ENCODE measurements at places on chromosomes 5 and 9.
A peak's percentile ranks its signal among the peaks of the same experiment; 100 is the strongest.

DNA sequence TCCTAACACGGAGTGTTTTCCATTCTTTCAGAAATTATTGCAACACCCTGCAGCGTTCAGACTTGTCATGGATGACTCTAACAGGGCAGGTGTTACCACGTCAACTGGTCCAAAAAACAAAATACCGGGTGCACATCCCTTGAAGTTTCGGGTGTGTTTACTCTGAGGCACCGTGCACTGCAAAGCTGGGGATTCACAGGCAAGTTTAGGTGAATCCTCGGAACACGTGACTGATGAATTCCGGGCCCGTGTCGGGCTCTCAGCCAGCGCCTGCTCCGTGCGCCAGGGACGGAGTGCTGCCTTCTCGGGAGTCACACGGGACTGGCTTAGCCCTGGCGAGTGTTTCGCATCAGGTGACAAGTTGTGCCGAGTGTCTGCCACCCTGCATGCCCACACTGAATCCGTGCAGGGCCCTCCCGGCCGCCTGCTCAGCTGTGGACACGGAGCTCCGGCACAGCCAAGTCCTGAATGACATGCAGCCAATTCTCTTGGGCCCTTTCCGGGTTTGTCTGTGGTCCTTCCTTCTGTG, 66.0 kb upstream of the IRX4 start:
- DNase-seq = peak; percentile 23

DNA sequence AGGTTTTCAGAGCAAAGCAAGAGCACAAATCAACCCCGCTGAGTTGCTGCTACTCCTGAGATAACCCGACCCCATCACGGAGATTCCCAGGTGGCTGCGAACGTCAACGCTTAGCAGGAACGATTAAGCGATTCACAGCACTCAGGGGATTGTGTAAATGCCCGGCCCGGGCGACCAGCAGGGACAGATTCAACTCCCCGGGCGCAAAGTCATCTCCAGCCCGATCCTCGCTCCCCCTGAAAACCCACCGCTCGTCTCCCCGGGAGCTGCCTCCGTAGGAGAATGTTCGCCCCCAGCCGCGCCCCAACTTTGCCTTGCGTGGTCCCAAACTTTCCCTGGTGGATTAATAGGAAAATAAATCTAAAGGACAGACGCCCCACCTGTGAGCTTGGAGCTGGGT, 685 bp downstream of the SLC24A2 start:
- peak; percentile 48 for DNase-seq

DNA sequence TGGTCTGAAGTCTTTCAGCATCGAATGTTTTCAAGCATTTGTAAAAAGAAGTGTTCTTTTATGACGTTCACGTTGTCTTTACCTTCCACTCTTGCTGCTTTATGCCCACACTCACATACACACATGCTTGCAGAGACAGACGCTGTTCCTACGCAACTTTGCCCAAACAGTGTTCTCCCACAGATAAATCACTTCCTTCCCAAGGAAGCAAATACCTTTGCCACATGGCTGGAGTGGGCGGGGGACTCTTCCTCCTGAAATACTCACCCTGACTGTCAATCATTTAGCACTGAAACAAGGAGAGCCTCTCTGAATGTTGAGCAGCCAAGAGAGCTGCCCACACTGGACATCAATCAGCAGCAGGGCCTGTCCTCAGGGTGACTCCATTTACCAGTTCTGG, 22.4 kb upstream of the ASTN2 start:
- no peak for DNase-seq

DNA sequence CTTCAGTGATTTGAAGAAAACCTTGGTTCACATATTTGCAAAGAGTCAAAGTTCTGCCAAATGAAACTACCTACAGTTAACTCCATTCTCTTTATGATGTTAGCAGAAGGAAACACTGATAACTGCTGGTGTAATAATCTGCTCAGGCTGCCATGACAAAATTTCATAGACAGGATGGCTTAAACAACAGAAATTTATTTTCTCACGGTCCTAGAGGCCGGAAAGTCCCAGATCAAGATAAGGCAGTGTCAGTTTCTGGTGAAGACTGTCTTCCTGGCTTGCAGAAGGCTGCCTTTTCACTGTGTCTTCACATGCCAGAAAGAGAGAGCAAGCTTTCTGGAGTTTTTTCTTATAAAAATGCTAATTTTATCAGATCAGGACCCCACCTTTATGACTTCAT, 102.4 kb upstream of the PARP8 start:
- no peak for DNase-seq

- no peak for DNase-seq
These were observed 323.1 kb upstream of the ACTBL2 start for GRCh38 chr5:57805732-57806131.

GRCh38 chr9:90343366-90343765, 299.3 kb downstream of the DIRAS2 start:
- DNase-seq = peak; percentile 78

GRCh38 chr9:14812806-14813205, 90.3 kb upstream of the CER1 start:
- no peak for DNase-seq

- DNase-seq = no peak
These were observed 59.5 kb downstream of the MAST4 start for GRCh38 chr5:66655395-66656324.

GRCh38 chr5:133962801-133963476, 5.5 kb downstream of the C5orf15 start:
- no peak for DNase-seq

DNA sequence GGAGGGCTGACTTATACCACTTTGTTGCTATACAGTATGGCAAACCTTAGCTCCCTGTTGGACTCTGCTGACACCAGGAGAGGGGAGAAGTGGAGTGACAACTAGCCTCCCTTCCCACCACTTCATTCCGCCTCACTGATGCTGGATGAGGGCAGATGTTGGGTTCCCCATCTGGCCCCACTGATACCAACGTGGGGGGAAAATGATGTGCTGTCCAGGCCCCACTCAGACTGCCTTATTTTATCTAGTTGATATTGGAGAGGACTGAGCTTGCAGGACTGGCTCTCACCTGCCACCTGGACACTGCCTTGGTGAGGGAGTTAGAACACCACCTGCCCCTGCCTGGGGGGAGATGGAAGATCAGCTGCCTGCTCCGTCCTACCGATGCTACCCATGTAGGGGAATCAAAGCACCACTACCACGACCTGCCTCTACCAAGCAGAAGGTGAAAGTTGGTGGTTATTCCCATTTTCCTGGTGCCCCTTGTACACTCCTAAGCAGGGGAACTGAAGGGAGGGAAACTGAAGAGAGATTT, 292.1 kb downstream of the GADD45G start:
- no peak for DNase-seq

DNA sequence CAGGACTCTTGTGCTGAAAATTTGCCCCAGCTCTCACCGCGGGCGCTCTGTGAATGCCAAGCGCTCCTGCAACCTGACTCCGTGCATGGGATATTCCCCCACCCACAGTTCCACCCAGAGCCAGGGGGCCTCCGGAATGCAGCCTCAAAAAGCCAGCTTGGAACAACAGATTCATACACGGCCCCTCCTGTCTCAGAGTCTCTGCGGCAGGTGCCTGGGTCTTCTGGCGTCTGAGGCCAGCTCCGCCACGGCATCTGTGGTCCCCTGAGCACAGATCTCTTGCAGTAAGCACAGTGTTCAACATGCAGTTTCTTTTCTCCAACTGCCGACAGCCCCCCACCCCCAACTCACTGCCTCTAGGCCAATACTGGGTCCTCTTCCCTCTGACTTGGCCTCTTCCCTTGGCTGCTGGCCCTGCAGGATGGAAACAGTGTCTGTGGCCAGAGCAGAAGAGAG, 355.7 kb upstream of the IRX2 start:
- DNase-seq = no peak

DNA sequence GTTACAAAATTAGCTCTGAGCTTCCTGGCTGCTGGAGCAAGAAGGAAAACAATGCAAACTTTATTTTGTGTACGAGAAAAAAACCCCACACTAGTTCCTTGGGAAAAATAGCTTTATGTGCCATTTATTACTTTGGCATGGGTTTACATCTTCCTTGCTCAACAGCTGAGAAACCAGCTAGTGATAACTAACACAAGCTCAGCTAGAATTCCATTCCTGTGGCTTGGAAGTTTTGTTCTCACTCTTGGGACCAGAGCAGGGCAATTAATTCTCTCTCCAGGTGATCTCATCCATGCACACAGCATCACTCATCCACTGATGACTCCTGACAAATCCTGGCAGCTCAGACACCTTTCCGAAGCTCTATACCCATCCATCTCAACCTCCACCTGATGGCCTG, 104.1 kb downstream of the CRB2 start:
- DNase-seq = no peak

GRCh38 chr5:40654377-40654991, 25.2 kb upstream of the PTGER4 start:
- DNase-seq = no peak
